ENCODE measurements at places on chromosomes 12 and 14.

DNA sequence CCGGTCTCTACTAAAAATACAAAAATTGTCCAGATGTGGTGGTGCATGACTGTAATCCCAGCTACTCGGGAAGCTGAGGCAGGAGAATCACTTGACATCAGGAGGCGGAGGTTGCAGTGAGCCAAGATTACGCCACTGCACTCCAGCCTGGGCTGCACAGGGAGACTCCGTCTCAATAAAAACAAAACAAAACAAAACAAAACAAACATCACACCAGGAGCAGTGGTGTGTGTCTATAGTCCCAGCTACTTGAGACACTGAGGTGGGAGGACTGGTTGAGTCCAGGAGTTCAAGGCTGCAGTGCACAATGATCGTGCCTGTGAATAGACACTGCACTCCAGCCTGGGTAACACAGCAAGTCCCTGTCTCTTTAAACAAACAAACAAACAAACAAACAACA lies 89.5 kb upstream of the HECTD1 start:
- DNase-seq: no peak

DNA sequence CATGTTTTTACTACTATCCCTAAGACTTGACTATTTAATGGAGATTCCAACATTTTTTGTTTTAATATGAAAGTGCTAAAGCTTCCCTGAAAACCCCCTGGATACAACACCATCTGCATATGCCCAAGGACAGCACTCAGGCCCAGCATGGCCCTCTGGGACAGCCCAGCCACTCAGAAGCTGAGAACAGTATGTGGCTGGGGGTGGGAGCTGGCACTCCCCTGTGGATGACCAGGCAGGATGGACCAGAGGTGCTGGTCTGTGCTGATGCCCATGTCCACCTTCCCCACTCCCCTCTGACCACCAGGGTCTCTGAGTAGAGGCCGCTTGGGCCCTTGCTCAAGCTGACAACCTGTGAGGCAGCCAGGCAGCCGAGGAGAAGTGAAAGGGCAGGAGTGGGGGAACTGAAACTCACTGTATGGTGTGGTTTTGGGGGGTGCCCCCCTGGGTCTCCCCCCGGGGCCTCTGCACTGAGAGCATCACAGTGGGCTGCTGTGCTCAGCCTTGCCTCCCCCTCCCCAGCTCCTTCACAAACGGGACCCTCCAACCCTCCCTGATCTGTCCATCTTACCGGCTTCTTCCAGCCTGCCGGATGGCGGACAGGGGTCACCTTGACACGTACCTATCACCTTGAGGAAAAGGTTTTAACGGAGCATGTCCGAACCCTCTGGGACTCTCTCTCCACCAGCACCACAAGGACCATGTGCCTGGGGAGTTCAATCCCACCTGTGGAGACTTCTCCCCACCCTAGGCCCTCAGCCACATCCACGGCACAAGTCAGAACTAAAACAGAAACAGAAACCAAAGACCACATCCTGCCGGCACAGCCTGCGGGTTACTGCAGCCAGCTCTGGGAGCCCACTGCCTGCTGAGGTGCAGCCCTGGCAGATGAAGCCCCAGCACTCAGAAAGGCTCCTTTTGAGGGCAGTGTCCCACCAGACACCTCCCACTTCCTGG lies at the start of gene TMEM229B:
Gene TMEM229B (minus strand): TSS at position 785 of the 957 bp plus-strand sequence. CDS start 14,798 bp downstream, outside the sequence.
- no peak for DNase-seq

- no peak for DNase-seq
These were observed 2.7 kb upstream of the RABGGTA start for GRCh38 chr14:24274101-24274543.

DNA sequence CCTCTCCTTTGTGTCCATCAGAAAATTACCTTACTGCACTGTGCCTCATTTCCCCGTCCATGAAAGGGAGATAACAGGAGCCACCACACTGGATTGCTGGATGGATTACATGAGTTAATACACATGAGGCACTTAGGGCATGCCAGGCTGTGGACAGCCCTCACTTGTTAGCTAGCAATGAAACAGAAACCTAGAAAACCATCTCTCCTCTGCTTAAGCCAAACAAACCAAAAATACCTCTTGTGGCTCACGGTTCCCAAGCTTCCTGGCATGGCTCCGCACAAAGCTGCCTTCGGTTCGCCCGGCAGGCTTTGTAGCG lies 660 bp upstream of the HCFC2 start:
- DNase-seq: no peak

DNA sequence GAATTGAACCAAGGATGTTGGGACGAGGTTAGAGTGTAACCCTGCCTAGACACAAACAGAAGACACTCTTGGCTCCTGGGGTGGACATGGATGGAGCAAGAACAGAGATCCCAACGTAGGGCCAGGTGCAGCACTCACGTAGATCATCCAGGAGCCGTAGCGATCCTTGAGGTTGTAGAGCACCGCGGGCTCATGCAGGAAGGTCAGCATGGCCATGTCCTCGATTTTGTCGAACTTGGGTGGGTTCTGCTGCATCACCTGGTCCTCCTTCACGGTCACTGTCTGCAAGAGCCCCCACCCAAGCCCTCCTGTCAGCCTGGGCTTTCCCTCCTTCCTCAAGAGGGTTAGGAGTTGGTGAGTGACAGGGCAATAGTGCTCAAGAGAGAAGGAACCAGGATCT lies 2.5 kb downstream of the MYH7 start:
- no peak for DNase-seq

- DNase-seq: no peak
These were observed 153.0 kb downstream of the PCNX1 start for GRCh38 chr14:71060274-71060673.

- DNase-seq: no peak
These were observed 42.1 kb upstream of the USP44 start for GRCh38 chr12:95593266-95593871.
